ENCODE measurements at places on chromosomes 12 and 14.

DNA sequence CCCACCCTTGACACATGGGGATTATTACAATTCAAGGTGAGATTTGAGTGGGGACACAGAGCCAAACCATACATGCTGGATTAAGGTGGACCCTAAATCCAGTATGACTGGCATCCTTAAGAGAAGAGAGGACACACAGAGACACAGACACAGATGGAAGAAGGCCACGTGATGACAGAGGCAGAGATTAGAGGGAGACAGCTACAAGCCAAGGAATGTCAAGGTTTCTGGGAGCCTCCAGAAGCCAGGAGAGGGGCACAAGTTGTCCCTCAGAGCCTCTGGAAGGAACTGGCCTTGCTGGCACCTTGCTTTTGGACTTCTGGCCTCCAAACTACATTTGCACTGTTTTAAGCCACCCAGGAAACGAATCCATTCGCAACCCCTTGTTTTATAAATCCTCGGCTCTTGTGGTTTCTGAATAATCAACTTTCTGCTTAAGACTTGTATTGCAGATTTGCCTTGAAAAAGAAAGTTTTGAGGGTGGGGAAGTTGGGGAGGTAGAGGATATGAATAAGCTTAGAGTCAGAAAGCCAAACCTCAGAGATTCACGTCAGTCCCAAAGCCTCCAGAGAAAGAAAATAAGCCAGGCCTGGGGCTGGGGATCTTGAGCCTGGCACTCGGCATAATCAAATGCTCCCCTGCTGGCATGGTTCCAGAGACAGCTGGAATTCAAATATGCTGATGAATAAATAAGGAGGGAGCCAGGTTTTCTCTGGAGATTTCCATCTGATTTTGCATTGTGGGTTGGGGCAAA is 224.2 kb upstream of the PWP1 start:
- DNase-seq: peak; percentile 81

GRCh38 chr14:89029961-89030694 is 205.7 kb downstream of the TTC8 start:
- DNase-seq: no peak

DNA sequence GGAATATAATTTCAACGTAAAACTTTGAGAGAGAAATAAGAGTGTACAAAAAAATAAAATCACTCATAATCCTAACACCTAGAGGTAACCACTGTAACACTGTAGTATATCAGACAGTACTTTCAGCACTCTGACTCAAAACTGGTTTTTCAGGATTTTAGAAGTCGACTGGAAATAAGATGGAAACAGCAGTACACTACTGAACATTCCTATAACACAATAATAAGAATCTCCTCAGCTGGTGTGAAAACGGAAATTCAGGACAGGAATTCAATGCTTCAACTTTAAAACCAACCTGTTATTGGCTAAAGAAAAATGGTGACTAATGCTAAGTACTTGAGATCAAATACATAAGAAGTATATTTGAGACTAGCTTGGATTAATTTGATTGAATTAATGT is 12.3 kb upstream of the PITPNM2 start:
- DNase-seq: no peak

DNA sequence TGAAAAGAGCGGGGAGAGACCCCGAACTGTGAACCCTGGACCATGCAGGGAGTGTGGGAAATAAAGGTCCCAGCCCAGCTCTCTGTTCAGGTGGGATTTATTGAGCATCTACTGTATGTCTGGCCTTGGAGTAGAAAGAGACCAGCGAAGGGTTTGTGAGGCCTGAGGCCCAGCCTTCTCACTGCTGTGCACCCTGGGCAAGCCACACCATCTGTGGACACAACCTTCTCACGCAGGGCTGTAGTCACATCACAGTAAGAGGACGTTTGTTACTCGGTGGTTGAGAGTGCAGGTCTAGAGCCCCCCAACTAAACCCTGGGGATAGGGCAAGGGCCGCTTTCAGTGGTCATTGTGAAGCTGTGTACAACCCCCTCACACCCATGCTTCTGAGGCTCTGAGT is 18.2 kb downstream of the FAM222A start:
- DNase-seq: no peak
